ENCODE measurements at places on chromosomes 2 and 18. TPM values are rescaled to one million over a fixed set of nuclear protein-coding genes. Genes with fewer than 3 reads are reported as not detected.

The SKA1 gene
- total RNA-seq: 34.3 TPM

The MATN3 gene
- total RNA-seq: 3.5 TPM

The NEB gene
- not detected for total RNA-seq

The ASB1 gene
- 46.7 TPM for total RNA-seq

The LHCGR gene
- not detected for total RNA-seq

The AQP4 gene
- total RNA-seq: not detected

The GAD1 gene
- not detected for total RNA-seq

The APLF gene
- total RNA-seq: 3.0 TPM

The IL1A gene
- total RNA-seq: under 0.01 TPM

The DHRS9 gene
- total RNA-seq: 2.0 TPM

The ALPG gene
- not detected for total RNA-seq

The MAIP1 gene
- total RNA-seq: 32.3 TPM

The YPEL5 gene
- total RNA-seq: 59.5 TPM

The CTDP1 gene
- 19.3 TPM for total RNA-seq

The RAB17 gene
- total RNA-seq: not detected

The SLC4A5 gene
- not detected for total RNA-seq

The SEMA4C gene
- 20.9 TPM for total RNA-seq

The CD8B2 gene
- not detected for total RNA-seq

The CCDC85A gene
- total RNA-seq: 1.6 TPM

The TEX44 gene
- not detected for total RNA-seq

The DUSP19 gene
- 5.8 TPM for total RNA-seq

The FTCDNL1 gene
- 0.18 TPM for total RNA-seq

The SERPINB2 gene
- total RNA-seq: not detected

The VWA3B gene
- total RNA-seq: not detected

The EIPR1 gene
- total RNA-seq: 66.3 TPM

The CDKL4 gene
- 0.71 TPM for total RNA-seq

The AFF3 gene
- total RNA-seq: under 0.01 TPM

The CHRNA1 gene
- total RNA-seq: not detected

The SIX2 gene
- not detected for total RNA-seq

The MXD1 gene
- total RNA-seq: 3.0 TPM

The ANO7 gene
- total RNA-seq: not detected

The CAPN14 gene
- total RNA-seq: under 0.01 TPM

The HNMT gene
- 98.5 TPM for total RNA-seq

The GPR75 gene
- total RNA-seq: 1.8 TPM

The KCNK3 gene
- not detected for total RNA-seq

The ASNSD1 gene
- 37.7 TPM for total RNA-seq

The PTPN4 gene
- total RNA-seq: 9.5 TPM

The ABCB11 gene
- total RNA-seq: not detected

The KIAA2012 gene
- not detected for total RNA-seq

The RAB6C gene
- not detected for total RNA-seq

The CD207 gene
- total RNA-seq: not detected

The CRYBA2 gene
- not detected for total RNA-seq

The POU3F3 gene
- not detected for total RNA-seq
